ENCODE measurements at places on chromosomes 12 and 14.
A peak's percentile ranks its signal among the peaks of the same experiment; 100 is the strongest.

DNA sequence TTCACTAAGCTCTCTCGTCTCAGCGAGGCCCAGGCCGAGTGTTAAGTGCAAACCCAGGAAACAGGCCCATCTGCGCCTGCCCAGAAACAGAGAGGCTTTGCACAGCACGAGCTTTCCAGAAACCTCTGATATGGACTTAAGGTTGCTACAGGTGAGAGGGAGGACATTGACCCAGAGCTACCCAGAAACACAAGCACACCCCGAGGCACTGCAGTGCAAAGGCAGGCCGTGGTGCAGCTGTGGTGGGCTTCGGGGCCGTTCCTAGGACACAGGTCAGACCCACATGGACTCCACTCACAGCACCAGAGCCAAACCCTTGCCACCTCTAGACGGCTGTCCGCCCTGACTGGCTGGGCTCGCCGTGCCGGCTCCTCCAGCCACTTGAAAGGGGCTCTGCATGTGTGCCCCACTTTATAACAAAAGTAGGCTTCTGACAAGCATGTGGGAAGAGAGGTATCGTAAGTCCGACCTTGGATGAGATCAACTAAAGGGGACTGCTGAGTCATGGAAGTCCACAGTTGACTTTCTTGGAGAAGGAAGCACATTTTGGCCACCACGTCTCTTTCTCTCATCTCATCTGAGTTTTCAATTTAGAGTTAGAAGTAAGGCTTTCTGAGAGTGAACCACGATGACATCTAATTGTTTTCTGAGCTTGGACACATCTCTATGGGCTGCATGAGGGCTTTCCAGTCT, 38.2 kb downstream of the CACNA2D4 start:
- DNase-seq: no peak

DNA sequence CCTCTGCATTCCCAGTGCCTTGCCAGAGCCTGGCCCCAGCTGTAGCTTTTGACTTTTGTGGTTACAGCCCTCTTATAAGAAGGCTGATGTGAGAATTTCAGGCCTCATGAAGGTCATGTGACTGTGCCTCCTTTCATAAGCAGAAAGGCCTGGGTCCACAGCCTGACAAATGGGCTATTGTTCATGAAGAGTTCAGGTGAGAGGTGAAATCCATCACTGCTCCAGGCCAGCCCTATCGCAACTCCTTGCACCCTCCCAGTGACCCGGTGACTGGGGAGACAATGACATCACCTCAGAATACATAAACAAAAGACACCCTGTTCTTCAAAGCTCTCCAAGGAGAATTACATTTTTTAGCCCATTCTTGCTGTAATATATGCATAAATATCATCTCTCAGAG, 321.5 kb downstream of the PCNX1 start:
- DNase-seq: no peak

GRCh38 chr12:5010151-5010550, 33.5 kb upstream of the KCNA5 start:
- peak; percentile 47 for DNase-seq

- peak; percentile 27 for DNase-seq
Measured at GRCh38 chr12:19129486-19130223, at the start of gene PLEKHA5. PLEKHA5 (plus strand) TSS chr12:19129733; CDS start chr12:19129800, 67 bp downstream.

DNA sequence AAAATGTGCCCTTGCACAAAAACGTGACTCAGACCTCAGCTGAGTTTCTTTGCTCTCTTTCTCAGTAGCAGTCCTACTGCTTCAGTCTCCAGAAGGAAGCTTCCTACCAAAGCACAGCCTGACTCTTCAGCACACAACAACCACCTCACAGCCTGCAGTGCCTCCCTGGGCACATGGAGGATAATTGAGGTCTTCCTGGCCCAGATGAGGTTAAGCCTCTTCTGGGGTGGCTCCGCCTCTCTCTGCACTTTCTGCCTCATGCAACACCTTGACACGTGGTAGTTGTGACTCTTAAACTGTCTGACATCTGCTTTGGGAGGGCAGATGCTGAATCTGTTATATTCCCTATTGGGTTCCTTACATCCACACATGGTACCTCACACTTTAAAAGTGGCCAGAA, 33.8 kb downstream of the GIT2 start:
- no peak for DNase-seq

- DNase-seq: no peak
Measured at GRCh38 chr12:54159140-54159539, 29.6 kb downstream of the SMUG1 start.

DNA sequence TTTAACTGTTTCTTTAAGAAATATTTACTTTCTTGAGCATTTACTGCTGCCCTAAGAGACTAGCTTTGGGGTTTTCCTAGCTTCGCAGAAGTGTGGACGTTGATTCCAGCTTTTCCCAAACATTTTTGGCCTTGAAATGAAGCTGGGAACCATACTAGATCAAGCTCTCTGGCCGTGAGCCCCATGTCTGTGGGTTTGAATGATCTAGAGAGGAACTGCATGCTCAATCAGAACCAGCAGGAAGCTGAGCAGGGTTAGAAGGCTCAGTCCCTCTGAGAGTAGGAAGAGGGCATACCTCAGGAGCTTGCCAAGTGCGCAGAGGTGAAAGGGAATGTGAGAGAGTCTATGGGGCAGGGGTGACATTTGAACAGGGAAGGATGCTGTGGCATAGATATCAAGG, 292.1 kb downstream of the CACNA1C start:
- no peak for DNase-seq

- peak; percentile 82 for DNase-seq
Measured at GRCh38 chr12:59403259-59403932, 192.4 kb upstream of the SLC16A7 start.

GRCh38 chr14:91394105-91395081, 23.2 kb downstream of the CCDC88C start:
- no peak for DNase-seq

DNA sequence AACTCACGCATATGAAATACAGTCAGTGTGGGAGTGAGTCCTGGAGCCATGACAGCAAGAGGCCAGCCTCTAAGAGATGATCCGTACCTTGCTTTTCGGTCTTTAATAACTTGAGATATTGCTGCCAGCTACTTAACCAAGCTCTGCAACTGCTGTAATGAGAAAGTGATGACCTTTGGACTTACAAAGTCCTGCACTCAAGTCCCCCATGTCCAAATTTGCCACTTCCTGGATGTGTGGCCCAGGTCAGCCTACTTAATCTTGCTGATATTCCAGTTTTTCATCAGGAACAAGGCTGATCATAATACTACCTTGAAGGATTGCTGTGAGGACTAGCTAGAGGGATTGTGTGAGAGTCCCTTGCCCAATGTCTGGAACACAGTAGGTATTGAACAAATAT, 33.8 kb upstream of the DUSP6 start:
- DNase-seq: no peak

Measured in inflammatory macrophage treated with lipopolysaccharide for 1 hour (primary cell).